ENCODE measurements at places on chromosomes 2 and 18.

- no peak for DNase-seq
Observed at GRCh38 chr2:113834051-113834730, 55.7 kb upstream of the ACTR3 start.

DNA sequence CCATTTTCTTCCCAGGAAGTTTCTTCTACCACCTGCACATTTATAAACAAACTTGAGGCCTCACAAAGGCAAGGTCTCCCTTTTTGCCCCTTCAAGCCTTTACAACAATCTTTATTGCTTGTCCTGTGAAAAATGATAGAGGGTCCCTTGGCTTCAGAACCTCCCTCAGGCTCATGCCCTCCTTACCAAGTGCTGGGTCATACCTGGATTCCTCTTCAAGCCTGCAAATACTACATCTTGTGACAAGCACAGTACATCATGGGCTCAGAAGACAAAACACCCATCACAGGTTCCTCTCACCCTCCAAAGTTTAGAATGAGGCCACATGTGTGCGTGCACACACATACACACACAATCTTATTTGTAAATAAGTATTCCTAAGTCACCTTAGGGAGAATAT is 9.1 kb downstream of the CAPN14 start:
- DNase-seq, result no peak

- no peak for DNase-seq
Observed at GRCh38 chr2:235086481-235087184, 134.8 kb downstream of the SH3BP4 start.

- DNase-seq, result no peak
Observed at GRCh38 chr2:148106331-148106730, 85.4 kb downstream of the MBD5 start.

GRCh38 chr2:232927032-232927792 is 57.1 kb downstream of the SNORC start:
- DNase-seq, result no peak

- DNase-seq, result no peak
Observed at GRCh38 chr2:235489897-235490296, 3.9 kb upstream of the AGAP1 start.

DNA sequence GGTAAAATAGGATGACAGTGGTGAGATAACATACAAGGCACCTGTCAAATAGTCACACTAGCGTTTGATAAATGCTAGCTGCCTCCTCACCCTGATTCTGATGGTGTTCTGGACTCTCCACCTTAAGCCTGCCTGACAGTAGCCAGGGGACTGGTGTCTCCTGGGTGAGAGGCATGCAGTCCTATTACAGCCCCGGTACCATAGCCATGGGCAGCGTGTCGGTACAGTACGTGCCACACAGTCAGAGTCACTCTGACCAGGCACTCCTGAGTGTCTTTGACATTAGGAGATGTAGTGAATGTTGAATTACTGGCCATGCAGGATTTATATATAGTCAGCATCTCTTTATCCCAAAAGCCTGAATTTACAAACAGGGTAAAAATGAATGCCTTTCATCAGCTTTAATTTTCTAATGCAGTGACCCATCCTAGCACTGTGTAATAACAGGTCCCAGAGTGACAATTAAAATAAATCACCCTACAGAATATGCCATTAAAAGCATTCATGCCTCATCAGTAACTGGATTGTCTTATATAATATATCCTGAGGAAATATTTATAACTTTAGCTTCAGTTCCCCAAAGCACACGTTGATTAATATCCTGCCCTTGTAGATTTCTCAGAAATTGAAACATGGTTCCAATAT is 760.3 kb upstream of the SOX11 start:
- no peak for DNase-seq

DNA sequence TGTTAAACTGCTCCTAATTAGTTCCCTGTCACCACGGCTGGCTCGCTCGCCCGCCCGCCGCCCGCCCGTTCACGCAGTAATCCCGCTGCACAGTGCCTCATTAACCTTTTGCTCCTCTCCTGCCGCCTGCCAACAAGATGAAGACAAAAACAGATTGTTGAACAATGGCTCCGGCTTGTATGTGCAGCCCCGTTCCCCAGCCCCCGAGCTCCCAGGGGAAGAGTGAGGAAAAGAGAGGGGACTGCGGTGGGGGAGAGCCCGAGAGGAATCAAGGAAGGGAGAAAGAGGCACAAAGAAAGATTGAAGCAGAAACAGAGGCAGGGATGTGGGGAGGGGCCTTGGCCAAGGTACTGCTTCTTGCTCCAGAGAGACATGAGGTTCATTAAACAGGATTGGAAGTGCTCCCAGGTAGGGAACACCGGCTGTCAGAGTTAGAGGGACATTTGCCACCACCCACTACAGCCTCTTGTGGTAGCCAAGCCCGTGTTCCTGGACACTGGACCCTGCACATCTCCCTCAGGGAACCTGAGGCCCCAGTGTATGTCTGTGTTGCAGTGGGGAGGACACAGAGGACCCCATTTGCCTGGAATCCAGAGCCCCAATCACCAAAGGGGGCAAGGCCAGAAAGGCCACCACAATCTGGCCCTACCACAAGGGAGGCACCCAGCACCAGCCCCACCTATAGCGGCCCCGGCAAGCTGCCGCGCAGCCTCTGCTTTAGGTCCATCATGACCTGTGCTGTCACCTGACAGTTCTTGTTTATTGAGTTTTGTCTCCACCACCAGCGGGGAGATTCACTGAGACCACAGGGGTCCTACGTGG is 38.1 kb downstream of the EMX1 start:
- DNase-seq, result no peak

DNA sequence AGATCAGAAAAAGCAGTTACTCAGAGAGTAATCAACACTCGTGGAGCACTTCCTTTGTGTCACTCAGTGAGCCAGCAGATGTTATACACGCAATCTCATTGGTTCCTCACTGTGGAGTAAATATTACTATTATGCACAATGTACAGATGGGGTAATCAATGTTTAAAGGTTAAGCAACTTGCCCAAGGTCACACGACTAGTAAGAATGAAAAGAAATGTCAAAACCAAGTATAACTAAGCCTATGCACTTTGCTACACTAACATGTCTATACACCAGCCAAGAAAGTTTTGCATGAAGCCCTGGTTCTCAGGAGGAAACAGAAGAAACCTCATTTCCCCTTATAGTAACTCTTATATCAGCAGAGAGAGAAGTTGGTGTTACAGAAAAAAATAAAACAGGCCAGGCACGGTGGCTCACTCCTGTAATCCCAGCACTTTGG is 5.4 kb downstream of the METTL21A start:
- no peak for DNase-seq

- no peak for DNase-seq
Observed at GRCh38 chr18:44536046-44536445, 144.6 kb upstream of the SETBP1 start.

- no peak for DNase-seq
Observed at GRCh38 chr2:120480903-120481445, 135.0 kb downstream of the INHBB start.

DNA sequence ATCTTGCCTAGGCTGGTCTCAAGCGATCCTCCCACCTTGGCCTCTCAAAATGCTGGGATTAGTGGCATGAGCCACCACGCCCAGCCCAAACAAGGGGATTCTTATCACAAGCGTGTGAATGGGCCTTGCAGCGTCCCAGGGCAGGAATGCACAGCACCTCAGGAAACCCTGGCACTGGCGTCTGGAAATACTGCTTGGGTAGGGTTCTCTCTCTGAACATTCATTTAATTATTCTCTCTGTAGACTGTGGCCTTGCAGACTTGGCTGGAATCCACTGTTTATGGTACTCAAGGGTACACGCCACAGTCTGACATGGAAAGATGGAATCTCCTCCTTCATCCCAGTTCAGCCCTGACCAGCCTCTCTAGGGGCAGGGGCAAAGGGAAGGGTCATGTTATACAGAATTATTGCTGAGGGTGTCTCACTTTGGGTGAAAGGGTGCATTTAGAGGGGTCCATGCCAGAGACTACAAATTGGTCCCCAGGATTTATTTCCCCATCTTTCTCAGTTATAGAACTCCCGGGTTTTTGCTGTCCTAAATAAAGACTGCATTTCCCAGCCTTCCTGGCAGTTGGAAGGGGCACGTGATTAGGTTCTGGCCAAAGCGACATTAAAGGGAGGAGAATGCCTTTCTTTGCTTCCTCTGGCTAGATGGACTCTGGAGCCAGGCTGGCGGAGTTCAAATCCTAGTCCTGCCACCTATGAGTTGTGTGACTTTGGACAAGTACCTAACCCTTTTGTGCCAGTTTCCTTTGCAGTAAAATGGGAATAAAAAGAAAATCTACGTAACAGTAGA is 147.2 kb upstream of the HAAO start:
- no peak for DNase-seq

DNA sequence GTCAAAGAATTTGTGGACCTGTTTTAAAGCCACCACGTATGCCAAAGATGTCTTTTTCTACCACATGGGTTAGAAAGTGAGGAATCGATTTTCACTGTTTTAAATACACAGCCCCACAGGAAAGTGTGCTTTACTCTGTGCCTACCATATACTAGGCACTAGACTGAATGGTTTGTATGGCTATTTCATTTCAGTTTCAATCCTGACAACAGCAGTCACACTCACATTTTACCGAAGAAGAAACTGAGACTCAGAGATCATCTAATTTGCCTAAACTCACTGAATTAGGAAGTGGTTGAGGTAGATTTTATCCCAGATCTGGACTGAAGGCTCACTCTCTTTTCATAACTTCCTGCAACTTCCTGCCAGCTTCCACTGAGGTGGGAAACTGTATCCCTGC is 176.4 kb downstream of the ALK start:
- DNase-seq, result no peak

DNA sequence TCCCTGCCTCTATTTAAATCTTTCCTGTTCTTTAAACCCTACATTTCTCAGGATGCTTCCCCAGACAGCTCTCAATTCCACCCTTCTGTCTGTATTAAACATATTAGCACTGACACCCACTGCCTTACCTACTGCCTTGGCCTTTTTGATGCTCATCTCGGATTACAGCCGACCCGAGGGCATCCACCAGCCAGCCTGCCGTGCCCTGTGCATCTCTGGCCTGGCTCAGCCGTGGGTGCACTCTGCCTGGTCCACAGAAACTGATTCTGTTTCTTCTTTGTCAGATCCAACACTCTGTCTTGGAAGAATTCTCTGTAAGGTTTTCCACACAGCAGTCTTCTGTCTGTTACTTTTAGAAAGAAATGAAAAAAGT is 27.2 kb downstream of the TANC1 start:
- DNase-seq, result no peak

- no peak for DNase-seq
Observed at GRCh38 chr18:49764032-49764431, 49.3 kb downstream of the ACAA2 start.

DNA sequence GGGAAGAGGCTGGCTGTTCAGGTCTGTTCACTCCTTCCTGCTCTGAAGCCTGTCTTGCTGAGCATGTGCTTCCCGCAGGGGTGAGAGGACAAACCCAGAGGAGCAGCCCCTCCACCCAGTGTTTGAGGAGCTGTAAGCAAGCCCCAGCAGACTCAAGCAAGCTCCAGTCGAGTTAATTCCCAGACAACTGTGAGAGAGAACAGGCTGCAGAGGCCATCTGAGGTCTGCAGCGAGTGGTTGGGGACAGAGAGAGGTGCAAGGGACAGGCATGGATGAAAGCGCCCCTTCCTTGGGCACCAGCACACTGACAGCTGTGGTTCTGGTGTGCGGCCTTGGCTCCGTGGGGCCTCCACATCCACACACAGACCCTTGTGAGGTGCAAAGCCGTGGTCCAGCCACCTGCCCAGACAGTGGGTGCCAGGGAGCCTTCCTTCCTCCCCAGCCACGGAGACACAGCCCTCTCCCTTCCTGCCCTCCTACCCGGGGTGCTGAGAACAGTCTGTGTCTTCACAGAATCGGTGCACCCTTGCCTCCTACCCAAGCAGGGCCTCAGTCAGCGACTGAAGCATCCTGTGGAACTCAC is 36.2 kb downstream of the MAL start:
- no peak for DNase-seq

GRCh38 chr18:43627848-43628530 is 350.7 kb upstream of the SYT4 start:
- DNase-seq, result no peak

- DNase-seq, result no peak
Observed at GRCh38 chr2:43642363-43642762, 5.3 kb downstream of the PLEKHH2 start.

DNA sequence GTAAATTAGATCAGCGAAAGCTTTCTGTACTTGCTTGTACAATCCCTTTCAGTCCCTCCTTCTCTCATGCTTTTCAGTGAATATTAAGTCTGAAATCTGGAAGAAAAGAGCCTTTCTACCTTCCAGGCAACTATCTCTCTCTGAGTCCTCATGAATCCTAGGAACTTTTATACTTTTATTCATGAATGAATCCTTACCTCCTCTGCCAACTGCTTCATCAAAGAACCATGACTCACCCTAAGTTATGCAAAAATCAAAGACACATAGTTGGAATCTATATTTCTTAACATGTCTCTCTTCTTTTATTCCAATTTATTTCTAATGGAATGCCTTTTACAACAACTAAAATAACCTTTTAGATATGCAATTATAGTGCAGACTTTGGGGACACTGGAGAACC is 394.2 kb downstream of the CLIP4 start:
- DNase-seq, result no peak

DNA sequence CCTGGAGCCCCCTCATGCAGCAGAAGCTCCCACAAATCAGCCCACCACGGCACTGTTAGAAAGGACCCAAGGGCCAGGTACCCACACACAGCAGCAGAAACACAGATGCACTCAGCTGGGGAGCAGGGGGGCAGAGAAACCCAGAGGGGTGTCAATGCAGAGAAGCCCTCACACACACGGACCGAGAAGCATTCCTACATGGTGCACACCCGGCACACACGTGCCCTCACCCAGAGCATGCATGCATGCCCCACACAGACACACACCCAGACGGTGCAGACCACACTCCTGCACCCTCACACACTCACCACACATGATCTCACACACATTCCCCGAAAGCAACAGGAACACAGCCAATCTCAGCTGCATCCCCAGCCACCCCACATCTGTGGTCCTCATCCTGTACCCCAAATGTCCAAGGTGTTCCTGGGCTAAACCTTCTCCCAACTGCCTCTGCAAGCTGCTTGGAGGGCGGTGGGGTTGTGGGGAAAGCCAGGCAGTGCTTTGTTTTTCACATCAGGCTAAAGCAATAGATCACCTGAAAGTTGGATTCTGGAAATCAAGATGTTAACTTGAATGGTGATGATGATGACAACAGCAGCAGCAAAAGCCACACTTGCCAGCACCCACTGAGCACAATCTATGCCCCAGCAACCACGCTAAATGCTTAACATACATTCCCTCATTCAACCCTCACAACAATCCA is 102.3 kb downstream of the ZFP36L2 start:
- DNase-seq, result no peak

DNA sequence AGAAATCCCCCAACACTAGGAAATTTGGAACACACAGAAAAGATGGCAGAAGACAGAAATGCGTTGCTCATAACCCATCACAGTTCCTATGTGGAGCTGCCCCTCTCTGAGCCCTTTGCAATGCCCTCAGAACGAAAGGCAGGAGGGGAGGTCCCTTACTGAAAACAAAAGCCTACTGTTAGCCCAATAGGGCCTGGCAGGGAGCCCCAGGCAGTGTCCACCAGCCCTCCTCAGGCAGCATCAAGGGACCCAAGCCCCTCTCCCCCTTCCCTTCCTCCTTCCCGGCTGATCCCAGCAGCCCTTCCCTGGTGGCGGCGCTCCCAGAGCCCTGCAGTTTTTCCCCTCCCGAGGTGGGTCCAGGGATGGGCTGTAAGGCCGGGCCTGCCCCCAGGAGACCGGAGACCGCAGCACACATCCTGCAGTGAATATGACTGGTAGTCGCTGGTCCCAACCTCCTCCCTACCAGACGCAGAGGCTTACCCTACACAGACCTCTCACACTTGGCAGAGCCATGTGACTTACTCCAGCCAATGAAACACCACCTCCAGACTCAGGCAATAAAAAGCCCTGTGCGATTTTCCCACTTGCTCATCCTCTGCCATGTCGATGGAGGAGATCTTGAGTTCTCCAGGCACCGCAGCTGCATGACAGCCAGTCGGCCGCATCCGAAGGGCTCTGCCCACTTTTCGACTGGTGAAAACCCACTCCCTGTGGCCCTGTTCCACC is 19.4 kb upstream of the DUSP2 start:
- no peak for DNase-seq

Measured in HT-29 (cell line).